ENCODE measurements at places on chromosomes 3 and 15.
A peak's percentile ranks its signal among the peaks of the same experiment; 100 is the strongest.

DNA sequence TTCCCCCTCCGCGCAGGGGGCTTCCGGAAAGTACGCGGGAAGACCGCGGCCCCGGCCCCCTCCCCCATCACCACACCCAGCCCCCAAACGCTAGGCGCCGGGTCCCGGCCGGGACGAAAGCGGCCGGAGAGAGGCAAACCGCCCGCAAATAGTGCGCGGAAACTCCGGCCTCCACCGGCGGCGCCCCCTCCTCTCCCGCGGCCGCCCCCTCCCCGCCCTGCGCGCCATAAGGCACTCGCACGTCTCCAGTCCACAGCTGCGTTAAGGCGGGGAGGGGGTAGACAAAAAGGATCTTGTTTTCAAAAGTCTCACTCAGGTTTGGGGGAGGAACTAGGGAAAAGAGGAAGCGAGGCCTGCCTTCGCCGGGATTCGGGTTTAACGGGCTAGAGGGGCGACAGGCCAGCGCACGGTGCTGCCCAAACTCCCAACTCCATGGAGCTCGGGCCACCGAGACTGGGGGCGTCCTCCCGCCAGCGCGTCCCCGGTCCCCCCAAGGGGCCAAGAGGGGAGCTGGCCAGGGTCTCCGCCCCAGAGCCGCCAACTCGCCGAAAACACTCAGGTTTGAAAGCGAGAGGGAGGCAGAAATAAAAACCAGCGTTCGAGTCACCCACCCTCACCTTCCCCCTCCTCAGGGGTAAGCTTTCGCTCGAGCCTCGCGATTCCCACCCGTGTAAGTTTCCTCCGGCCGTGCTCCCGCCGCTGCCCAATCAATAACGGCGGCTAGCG, 1.8 kb downstream of the ANP32A start:
- DNase-seq: peak; percentile 89

- no peak for DNase-seq
Observed at GRCh38 chr3:16127249-16127648, 47.2 kb upstream of the GALNT15 start.

DNA sequence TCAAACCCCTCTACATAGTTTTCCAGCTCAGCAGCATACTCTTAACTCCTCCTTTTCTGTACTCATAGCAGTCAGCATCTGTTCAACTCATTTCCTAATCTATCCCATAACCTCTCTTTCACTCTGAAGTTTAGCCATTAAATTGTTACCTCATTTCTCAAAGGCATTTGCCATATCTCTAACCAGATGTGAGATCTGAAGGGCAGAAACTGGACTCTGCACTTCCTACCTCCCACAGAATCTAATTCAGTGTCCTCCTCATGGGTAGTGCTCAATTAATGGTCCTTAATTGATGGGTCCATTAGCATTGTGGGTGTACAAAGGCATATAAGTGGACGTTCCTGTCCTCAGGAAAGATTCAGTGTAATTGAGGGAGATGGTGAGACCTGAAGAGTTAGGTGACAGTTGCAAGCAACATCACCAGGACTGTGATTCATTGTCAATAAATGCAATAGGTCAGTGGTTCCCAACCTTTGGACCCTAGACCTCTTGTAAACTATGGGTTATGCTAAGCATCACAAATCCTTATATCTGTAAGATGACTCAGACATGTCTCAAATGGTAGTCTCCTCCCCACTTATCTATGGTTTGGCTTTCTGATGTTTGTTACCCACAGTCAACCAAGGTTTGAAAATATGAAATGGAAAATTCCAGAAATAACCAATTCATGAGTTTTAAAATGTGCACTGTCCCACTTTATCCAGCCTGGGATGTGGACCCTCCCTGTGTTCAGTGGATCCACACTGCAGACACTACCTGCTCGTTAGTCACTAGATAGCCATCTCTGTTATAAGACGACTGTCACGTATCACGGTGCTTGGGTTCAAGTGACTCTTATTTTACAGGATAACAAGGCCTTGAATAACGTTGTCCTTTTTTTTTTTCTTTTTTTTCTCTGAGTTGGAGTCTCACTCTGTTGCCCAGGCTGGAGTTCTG, 25.0 kb upstream of the UACA start:
- no peak for DNase-seq

DNA sequence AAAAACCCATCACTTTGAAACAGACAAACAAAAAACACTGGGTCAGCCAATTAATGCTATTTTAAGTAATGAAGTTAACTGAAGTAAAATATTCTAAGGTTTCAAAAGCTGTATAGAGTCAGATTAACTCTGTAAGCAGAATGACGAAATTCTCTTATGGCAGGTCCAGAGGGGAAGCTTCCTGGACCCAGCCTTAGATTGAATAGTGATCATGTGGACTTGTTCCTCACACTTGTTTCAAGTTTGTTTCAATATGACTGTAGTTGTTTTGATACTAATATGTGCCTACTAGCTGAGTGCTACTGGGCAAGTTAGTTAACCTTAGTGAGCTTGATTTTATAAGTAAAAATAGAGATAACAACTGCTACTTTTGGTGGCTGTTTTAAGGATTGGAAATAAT, 32.6 kb downstream of the PLS1 start:
- no peak for DNase-seq

GRCh38 chr3:159844801-159845261, 143.8 kb upstream of the IL12A start:
- DNase-seq: no peak

GRCh38 chr3:58349792-58350626, 17.3 kb downstream of the PXK start:
- no peak for DNase-seq

GRCh38 chr15:97678656-97679055, 281.8 kb upstream of the ARRDC4 start:
- no peak for DNase-seq

DNA sequence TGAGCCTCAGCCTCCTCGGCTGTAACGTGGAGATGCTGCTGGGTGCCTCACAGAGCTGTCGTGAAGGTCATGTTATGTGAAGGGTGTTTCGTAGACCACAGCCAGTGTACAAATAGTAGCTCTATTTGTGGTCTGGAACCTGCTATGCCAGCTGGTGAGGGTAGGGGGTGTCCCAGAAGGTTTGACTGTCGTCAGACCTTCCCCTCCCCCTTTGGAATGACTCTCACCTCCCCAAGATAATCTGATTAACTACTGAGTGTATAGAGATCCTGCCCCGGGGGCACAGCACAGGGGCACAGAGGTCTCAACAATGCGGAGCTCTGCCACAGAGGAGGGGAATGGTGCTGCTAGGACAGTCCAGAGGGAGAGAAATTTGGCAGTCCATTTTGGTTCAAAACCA, 20.5 kb downstream of the FGD5 start:
- peak; percentile 15 for DNase-seq

- peak; percentile 66 for DNase-seq
Observed at GRCh38 chr15:89898614-89899294, 5.0 kb upstream of the AP3S2 start.

DNA sequence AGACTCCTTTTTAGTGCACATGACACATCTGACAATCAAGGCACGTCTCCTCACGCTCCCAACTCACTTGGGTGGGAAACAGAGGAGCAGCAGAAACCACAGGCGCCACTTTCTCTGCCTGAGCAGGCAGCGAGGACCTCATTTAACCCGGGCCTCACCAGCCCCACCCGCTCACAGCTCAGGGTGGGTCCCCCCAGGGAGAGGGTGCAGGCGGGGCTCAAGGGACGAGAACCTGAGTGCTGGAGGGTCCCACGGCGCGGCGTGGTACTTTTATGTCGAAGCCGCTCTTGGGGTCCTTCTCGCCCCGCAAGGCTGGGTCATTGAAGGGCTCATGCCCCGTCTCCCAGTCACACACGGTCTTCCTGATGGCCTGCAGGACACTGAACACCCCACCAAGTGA, 62.6 kb downstream of the CYFIP1 start:
- no peak for DNase-seq

DNA sequence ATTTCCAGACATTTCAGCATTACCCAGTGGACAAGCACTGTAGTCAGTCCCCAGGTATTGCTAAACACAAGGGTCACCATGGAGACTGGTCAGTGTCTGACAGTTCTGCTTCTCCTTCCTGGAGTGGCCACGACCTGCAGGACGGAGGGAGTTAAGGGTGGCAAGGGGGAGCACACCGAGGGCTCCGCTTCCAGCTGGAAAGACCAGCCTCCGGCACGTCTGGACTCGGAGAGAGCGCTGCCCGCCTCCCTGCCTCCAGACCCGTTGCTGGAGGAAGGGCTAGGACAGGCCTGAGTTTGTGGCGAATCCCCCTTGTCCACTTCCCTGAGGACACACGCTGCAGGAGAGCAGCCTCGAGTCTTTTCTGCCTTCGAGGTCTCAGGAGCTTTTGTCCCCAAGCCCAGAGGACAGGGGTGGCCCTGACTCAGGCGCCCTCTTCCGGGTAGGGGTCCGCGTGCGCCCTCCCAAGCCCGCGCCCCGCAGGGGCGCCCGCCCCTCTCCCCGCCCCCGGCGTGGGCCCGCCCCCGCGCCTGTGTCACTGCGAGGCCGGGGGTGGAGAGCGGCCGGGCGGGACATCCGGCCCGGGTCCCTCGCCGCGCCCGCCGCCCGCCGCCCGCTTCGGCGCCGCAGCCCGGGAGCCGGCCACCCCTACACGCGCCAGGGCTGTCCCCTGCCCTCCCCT, at the start of gene CHST14:
Gene CHST14 (plus strand): TSS at position 562 of the 682 bp plus-strand sequence. CDS start 230 bp downstream, outside the sequence.
- DNase-seq: peak; percentile 66

GRCh38 chr3:66518126-66518525, 17.3 kb upstream of the LRIG1 start:
- DNase-seq: no peak

DNA sequence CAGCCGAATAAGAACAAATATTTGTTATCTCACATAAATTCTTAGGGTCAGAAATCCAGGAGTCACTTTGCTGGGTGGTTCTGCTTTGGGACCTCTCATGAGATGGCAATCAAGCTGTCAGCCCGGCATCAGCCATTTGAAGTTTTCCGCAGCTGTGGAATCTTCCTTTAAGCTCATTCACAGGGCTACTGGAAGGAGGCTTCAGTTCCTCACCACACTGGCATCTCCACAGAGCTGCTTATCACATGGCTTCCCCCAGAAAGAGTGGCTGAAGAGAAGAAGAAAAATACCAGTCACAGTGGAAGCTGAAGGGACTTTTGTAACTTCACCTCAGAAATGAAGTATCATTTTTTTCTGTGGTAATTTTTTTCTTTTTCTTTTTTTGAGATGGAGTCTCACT, 267.7 kb downstream of the CHL1 start:
- DNase-seq: no peak

- DNase-seq: peak; percentile 5
Observed at GRCh38 chr3:172159376-172159775, 120.0 kb downstream of the FNDC3B start.

DNA sequence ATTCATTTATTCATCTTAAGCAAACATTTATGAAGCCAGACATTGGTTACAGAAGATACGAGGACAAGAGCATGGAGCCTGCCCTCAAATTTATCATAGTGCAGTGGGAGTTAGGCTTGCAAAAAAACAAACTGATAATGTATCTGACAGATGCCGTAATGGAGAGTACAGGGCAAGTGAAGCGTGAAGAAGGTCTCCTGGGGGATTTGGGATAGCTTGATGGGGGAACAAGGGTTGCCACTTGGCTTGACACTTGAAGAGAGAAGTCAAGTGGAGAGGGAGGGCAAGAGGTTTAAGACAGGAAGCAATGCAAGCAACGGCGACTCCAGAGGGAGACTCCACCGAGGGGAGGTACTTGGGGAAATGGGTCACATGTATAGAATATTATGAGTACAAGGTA, 129.3 kb downstream of the SSR3 start:
- DNase-seq: no peak

GRCh38 chr15:69823223-69823907, 274.4 kb downstream of the TLE3 start:
- DNase-seq: peak; percentile 46

DNA sequence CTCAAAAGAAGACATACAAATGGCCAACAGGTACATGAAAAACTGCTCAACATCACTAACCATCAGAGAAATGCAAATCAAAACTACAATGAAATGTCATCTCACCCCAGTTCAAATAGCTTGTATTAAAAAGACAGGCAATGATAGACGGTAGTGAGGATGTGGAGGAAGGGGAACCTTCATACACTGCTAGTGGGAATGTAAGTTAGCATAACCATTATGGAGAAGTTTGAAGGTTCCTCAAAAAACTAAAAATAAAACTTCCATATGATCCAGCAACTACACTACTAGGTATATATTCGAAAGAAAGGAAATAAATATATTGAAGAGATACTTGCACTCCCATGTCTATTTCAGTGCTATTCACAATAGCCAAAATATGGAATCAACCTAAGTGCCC, 62.8 kb upstream of the PPARG start:
- DNase-seq: no peak

- DNase-seq: peak; percentile 78
Observed at GRCh38 chr3:157201648-157202278, 41.8 kb upstream of the CCNL1 start.

DNA sequence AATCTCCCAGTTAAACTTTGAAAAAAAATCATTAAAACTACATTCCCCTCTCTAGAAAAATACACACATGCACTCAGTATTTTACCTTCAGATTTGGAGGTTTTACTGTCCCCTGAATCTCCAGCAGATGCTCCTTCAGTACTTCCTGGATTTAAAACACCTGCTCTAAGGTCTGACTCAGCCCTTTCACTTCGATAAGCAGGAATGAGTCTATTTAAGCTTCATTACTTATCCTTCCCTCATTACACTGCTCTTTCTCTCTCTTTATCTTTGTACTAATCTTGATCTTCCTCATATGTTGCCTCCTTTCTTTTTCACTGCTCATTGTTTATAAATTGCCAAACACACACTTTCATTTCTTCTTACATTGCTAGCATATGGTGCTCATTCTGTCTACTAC, 443.9 kb downstream of the DIPK2A start:
- DNase-seq: peak; percentile 17
